Memory B cell (primary cell): ENCODE measurements at places on chromosomes 2 and 18.

DNA sequence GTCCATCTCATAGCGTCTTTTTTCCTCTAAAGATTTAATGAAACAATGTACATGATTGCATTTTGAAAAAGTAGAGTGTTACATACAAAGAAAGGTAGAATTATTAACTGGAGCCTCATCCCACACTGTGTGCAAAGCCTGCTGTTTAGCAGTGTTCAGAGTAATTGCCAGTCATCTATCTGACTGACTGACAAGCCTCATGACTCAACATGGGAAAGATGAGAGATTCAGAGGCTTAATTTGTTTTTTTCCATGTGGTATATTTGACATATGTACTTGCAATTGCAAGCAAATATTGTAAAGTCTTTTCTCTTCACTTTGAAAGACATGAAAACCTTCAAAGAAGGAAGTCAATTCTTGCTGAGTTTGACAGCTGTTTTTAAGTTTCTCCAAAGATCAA is 14.7 kb downstream of the PCARE start:
- no peak for DNase-seq

DNA sequence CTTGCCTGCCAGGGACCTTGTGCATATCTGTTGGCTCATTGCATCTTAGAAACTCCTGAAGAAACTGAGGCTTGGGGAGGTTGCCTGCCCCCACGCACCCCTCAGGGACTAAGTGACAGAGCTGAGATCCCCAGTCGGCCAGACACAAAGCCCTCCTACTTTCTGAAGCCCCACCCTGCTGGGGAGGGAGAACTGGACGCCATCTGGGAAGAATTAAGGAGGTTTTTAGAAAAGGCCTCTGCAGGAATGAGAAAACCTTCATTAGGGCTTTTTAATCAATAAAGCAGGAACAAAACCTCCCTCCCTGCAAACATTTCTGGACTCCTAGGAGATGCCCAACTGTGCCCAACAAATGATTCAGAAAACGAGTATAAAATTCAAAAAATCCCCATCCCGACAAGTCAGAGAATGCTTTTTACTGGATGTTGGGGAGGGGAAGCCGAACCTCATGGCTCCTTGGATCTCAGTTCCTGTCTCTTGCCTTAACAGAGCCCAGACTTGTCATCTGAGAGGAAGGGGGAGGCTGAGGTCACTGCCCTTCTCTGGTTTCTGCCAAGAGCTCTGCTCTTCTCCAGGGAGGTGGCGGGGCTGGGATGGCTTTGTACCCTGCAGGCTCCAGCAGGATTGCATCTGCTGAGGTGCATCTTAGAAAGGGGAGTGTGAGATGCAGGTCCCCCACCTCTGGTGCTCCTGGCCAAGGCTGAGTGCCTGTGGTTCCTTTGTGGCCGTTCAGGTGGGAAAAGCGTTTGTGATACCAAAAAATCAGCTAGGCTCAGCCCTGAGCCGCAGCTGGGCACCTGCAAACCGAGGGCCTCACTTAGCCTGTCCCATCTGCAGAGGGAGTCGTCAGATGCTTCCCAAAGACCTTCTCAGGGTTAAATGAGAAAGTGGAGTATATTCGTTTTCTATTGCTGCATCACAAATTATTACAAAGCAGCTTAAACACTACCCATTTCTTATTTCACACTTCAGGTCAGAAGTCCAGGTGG is 142.4 kb downstream of the ZFP36L2 start:
- no peak for DNase-seq

GRCh38 chr2:153169609-153170008 is 309.0 kb downstream of the RPRM start:
- DNase-seq, result no peak

GRCh38 chr2:50712569-50712968 is 319.4 kb downstream of the NRXN1 start:
- no peak for DNase-seq

DNA sequence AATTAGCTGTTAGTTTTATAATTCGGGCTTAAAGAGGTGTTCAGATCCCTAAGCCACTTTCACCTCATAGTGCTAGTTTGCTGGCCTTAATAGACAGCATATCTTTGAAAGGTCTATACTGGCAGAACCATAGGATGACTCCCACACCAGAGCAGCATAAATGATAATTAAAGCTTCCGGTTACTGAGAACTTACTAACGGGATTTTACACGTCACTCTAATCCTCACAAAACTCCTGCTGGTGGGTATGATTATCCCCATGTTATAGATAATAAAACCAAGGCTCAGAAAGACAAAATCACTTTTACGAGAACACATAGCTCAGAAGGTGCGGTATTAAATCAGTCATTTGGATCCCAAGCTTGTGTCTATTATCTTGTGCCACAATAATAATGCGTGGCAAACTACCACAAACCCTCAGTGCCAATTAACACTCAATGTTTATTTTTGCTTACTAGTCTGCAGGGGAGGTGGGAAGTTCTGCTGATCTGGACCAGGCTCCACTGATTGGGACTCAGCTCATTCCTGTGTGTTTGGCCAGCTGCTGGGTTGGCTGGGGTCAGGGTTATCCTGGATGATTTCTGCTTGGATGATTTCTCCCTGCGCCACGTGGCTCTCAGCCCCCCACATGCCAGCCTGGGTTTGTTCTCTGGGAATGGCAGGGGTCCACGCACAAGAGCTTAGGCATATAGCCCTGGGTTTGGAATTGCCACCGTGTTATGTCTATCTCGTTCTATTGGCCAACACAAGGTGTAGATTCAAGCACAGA is 62.3 kb downstream of the TRIB2 start:
- no peak for DNase-seq

DNA sequence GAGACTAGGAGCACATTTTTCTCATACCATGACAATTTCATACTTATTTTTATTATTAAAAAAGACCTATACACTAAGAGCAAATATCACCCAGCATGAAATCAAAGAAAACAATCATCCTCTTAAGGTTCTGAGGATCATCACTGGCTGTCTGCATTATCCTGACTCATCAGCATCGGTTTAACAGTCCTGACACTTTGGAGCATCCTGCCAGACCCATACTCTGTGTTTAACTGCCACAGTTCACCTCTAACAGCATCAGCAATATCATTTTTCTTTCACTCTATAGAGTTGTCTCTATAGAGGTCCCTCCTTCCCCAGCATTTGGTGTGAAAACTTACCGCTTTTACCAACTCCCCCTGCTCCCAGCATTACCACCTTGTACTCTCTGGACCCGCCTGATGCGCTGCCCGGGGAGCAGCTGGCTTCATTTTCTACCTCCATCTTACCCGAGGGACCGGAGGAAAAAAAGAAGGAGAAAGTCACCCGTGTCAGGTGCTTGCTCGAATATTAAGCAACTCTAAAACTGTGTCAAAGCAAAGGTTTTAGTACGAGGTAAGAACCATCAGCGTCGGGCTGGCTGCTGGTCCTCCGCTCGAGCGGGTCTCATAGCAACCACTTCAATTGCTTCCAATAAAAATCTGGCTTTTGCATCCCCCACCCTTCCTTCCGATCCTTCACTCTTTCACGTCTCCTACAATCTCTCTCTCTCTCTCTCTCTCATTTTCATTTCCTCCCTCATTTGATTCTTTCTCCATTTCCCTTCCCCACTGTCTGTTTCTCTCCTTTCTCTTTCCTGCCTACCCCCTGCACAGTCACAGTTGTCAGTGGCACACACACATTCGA is at the start of gene RIT2:
Gene RIT2 (minus strand): TSS at position 610 of the 846 bp plus-strand sequence.
- no peak for DNase-seq

- no peak for DNase-seq
Measured at GRCh38 chr2:202405798-202406197, 29.7 kb downstream of the BMPR2 start.

DNA sequence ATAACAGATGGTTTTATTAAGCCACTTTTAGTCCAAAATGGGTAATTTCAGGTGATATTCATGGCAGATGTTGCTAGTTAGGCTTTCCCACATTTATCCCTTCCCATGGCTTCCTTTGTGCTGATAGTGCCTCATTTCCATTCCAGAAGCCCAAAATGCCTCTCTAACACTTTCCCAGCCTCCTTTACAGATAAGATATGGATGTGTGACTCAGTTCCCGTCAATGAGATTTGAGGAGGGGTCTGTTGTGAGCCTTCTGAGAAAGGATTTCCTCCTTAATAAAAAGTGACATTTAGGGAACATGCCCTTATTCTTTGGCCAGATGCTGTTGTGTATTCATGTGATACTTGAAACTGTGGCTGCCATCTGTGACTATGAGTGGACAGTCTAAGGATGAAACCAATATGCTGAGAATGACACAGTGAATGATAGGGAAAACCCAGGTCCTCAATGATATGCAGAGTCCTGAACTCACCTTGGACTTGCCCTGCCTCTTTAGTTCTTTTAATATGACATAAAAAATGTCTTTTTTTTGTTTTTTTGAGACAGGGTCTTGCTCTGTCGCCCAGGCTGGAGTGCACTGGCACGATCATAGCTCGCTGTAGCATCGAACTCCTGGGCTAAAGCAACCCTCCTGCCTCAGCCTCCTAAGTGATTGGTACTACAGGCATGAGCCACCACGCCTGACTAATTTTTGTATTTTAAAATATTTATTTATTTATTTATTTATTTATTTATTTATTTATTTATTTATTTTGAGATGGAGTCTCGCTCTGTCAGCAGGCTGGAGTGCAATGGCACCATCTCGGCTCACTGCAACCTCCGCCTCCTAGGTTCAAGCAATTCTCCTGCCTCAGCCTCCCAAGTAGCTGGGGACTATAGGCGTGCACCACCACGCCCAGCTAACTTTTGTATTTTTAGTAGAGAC is 5.8 kb upstream of the ACSL3 start:
- no peak for DNase-seq
